Tracheal epithelial cell (primary cell): ENCODE measurements at places on chromosomes 6 and 20. TPM values are rescaled to one million over a fixed set of nuclear protein-coding genes. Genes with fewer than 3 reads are reported as not detected.

CCN6 gene
- total RNA-seq: 0.72 TPM in 1 of 2 replicates, not detected in the other

PXDC1 gene
- total RNA-seq: 43.5 and 69.9 TPM in 2 replicates

GRM1 gene
- total RNA-seq: not detected in 2 replicates

C6orf52 gene
- total RNA-seq: 0.96 and 1.3 TPM in 2 replicates

CENPW gene
- 0.85 and 2.9 TPM in 2 replicates for total RNA-seq

RAB44 gene
- under 0.01 TPM in 1 of 2 replicates, not detected in the other for total RNA-seq

TRIM15 gene
- under 0.01 TPM in 1 of 2 replicates, not detected in the other for total RNA-seq

DAAM2 gene
- total RNA-seq: 0.24 TPM in 1 of 2 replicates, not detected in the other

VSTM2L gene
- 5.8 and 43.3 TPM in 2 replicates for total RNA-seq

SCRT2 gene
- not detected in 2 replicates for total RNA-seq

FOXS1 gene
- not detected in 2 replicates for total RNA-seq

RIPOR2 gene
- under 0.01 TPM in 2 replicates for total RNA-seq

GMPR gene
- 1.2 TPM in 1 of 2 replicates, not detected in the other for total RNA-seq

TULP1 gene
- not detected in 2 replicates for total RNA-seq

HLA-DQB2 gene
- not detected in 2 replicates for total RNA-seq

ABHD16B gene
- total RNA-seq: not detected in 2 replicates

SASH1 gene
- total RNA-seq: 2.7 and 9.4 TPM in 2 replicates

SLC22A1 gene
- total RNA-seq: under 0.01 TPM in 1 of 2 replicates, not detected in the other

SDCBP2 gene
- total RNA-seq: 48.7 and 80.4 TPM in 2 replicates

PPP1R3D gene
- 10.6 and 16.4 TPM in 2 replicates for total RNA-seq

SNAI1 gene
- not detected in 2 replicates for total RNA-seq

SLC22A3 gene
- 8.0 and 9.2 TPM in 2 replicates for total RNA-seq

FAM209B gene
- total RNA-seq: not detected in 2 replicates

HLA-DRB1 gene
- total RNA-seq: 3.4 TPM in 1 of 2 replicates, not detected in the other

TPD52L1 gene
- 121 and 159 TPM in 2 replicates for total RNA-seq

TFAP2D gene
- not detected in 2 replicates for total RNA-seq

KIF25 gene
- not detected in 2 replicates for total RNA-seq

CASP8AP2 gene
- 7.5 and 8.2 TPM in 2 replicates for total RNA-seq

ANKS1A gene
- total RNA-seq: 11.8 and 13.9 TPM in 2 replicates

ELMO2 gene
- total RNA-seq: 17.5 and 21.9 TPM in 2 replicates

AKAP12 gene
- total RNA-seq: 1.3 and 78.8 TPM in 2 replicates

LCA5 gene
- total RNA-seq: 2.6 and 2.7 TPM in 2 replicates

FBXO30 gene
- total RNA-seq: 5.8 and 6.0 TPM in 2 replicates

RSPH9 gene
- total RNA-seq: 0.21 and 0.24 TPM in 2 replicates

METTL24 gene
- total RNA-seq: not detected in 2 replicates

BANF2 gene
- total RNA-seq: not detected in 2 replicates

OOEP gene
- total RNA-seq: not detected in 2 replicates

BNIP5 gene
- total RNA-seq: 0.24 TPM in 1 of 2 replicates, not detected in the other

TREML2 gene
- not detected in 2 replicates for total RNA-seq

AKAP7 gene
- total RNA-seq: 0.85 and 2.2 TPM in 2 replicates

TSPO2 gene
- total RNA-seq: not detected in 2 replicates

GJA10 gene
- total RNA-seq: not detected in 2 replicates

PRDM1 gene
- total RNA-seq: 2.6 and 12.8 TPM in 2 replicates

ESR1 gene
- under 0.01 and 0.24 TPM in 2 replicates for total RNA-seq

LGSN gene
- total RNA-seq: 0.21 TPM in 1 of 2 replicates, not detected in the other

CPNE5 gene
- under 0.01 TPM in 1 of 2 replicates, not detected in the other for total RNA-seq

GABRR1 gene
- not detected in 2 replicates for total RNA-seq

COL9A1 gene
- total RNA-seq: under 0.01 TPM in 1 of 2 replicates, not detected in the other

BFSP1 gene
- total RNA-seq: 3.1 and 6.0 TPM in 2 replicates

CST5 gene
- total RNA-seq: not detected in 2 replicates

SLC26A8 gene
- total RNA-seq: not detected in 2 replicates

TFAP2B gene
- under 0.01 TPM in 1 of 2 replicates, not detected in the other for total RNA-seq
